Activated effector memory CD4-positive, alpha-beta T cell treated with Interleukin-2 at 50 U/mL for 16 hours (primary cell): ENCODE measurements at places on chromosomes 6 and 20.
A peak's percentile ranks its signal among the peaks of the same experiment; 100 is the strongest.

GRCh38 chr6:127266178-127266891 lies at the start of gene RNF146:
Gene RNF146, plus strand, starts transcription at chr6:127266864. Its CDS starts 13,475 bp downstream, at chr6:127280339.
- DNase-seq = peak; percentile 70

DNA sequence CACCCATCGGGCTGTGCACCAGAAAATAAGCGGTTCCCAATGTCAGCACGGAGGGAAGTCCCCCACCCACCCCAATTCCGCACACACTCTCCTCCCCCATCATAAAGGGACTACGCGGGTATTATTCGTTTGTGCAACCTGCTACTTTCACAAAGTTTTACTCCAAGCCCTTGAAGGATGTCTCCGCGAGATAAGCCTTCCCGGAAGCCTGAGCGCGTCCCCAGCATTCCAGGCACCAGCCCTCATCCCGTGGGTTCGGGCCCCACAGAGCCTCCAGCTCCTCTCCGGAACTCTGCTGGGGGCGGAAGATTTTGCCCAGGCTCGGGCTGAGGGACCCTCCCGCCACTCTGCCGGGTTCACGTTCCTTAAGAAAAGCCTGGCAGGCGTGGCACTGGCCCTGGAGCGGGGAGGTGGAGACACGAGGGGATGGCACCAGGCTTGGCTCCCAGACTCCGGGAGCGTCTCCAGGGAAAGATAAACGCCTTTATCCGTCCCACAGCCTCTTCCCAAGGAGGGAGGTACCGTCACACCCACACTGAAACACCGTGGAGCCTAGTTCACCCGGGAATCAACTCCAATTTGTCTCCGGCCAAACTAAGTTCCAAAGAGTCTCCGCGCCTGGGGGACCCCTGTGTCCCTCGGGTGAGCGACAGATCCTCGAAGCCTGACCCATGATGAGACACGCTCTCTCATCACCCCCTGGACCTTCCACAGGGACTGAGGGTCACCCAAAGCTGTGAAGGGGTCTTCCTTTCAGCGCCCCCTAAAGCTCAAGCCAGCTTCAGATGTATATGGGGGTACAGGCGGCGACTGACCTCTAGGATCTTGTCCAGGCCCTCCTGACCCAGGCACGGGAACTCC lies 934 bp downstream of the KCNK5 start:
- no peak for DNase-seq

DNA sequence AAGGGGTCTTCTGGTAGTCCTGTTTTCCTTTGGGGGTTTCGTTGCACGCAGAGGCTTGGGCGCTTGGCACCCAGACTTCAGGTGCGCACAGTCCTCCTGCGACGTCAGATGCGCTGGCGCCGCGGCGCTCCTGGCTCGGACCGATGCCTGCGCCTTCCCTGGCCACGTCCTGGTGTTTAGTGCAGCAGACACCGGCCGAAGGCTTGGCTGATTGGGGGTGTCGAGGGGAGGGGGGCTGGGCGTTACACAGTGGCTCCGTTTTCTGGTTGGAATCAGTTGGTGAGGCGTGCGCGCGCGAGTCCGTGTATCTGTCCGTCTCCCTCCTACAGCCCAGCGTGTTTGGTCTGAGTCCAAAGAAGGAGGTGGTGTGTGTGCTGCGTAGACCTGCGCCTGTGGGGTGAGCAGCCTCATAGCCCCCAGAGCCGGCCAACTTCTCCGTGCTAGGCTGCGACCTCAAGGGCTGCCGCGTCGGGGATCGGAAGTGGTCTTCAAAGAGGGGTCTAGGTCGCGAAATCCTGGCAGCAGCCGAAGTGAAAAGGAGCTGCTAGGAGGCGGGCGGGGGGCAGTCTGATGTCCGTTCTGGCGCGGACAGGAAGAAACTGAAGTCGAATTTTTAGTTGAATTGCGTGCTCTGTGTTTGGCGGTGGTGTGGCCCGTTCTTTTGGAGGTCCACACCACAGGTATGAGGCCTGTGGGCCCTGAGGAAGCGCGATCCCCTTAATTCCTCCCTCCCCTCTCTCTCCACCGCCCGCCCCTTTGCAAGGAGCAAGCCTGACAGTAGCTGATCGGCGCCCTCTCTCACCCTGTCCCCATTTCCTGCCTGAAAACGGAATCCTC lies 1.5 kb downstream of the SYNDIG1 start:
- DNase-seq = no peak

DNA sequence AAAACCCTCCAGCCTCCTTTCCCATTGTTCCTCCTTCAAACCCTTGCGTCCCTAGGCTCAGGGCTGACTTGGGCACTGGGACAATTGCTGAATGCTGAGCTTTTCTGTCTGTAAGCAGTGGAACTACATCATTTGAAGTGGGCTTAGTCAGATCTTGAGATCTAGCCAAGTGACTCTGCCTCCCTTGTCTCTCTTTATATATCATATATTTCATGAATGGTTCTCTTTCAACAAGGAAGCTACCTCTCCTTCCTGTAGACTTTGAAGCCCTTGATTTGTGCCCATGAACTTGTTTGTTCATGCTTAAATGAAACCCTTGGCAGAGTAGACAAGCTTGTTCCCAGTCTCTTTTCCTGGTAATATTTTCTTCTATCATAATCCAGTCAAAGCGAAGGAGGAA lies 60.0 kb upstream of the KIF13A start:
- no peak for DNase-seq

DNA sequence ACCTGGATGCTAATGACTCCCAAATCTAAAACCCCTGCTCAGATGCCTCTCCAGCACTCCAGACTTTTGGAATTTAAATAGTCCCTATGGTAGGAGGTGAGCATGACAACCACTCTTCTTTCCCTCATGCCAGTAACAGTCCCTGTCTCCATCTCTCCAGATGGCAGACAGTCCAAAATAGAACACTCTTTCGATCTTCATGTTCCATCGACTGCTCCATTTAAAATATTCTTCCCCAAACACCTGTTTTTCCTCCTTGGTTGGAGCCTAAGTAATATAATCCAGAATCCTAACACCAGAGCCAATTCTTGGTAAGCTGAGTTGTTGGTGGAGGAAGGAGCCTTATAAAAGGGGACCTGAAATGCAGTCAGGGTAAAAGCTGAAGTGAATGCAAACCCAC lies 723.5 kb upstream of the CHD6 start:
- DNase-seq = no peak

DNA sequence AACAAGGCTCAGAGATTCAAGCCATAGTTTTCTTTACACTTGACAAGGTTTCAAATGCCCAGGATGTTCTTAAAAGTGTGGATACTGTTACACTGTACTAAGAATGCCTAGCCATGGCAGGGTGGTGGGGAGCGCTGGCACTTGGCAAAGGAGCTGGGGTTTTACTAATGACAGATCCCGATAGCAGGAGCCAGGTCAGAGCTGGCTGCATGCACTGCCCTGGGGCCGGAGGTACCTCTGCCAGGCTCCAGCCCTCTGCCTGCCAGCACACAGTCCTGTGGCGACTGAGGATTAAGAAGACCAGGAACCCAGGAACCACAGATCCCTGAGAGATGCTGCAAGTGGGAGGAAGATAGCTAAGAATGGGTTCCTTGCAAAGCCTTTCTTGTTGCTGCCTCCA lies 260.3 kb downstream of the ALDH8A1 start:
- no peak for DNase-seq

DNA sequence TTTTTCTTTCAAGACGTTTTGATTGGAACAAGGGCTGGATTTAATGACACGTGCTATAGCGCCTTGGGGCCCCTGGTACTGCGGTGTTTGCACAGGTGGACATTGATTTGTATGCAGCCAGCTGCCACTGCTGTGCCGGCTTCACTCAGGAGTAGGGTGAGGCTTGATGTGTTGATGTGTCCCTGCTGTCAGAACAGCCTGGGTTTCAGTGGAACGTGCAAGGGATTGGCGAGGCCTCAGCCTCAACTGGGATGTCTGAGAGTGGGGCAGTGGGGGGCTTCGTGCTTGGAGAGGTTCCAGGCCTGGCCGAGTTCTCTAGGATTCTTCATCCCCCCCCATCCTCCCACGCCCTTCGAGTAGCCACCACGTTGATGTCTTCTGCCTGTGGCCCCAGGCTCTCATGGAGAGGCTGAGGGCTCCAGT lies 23.0 kb downstream of the PYGB start:
- DNase-seq = no peak

GRCh38 chr6:93586306-93586705 lies 166.9 kb upstream of the EPHA7 start:
- DNase-seq = no peak

- DNase-seq = no peak
Measured at GRCh38 chr20:34066476-34067090, 45.5 kb downstream of the EIF2S2 start.
